ENCODE measurements at places on chromosomes 13 and 19.
A peak's percentile ranks its signal among the peaks of the same experiment; 100 is the strongest.

- no peak for DNase-seq
Observed at GRCh38 chr13:114132419-114133121, at the start of gene RASA3. Gene RASA3, minus strand, starts transcription at chr13:114132623. Its CDS starts 134 bp downstream, at chr13:114132489.

DNA sequence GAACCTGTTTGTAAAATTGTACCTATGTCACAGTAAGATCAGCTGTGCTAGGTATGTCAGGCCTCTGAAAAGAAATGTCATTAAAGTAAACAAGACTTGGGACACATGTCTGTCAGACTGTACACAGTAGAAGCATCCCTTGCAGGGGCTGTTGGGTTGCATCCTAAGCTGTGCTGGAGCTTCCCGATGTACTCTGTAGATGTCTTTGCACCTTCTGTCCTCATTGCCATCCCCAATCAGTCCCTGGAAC lies 48.7 kb upstream of the GPR183 start:
- no peak for DNase-seq

DNA sequence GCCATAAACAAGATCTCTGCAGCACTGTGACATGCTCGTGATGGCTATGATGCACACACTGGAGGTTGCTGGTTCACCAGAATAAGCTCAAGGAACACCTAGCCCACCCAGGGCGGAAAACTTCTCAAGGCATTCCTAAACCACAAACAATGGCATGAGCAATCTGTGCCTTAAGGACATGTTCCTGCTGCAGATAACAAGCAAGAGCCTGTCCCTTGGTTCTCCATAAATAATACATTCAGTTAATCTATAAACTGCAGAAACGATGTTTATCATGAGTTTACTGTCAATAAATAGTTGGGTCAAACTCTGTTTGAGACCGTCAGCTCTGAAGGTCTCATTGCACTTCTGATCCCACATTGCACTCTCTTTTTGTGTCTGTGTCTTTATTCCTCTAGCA lies 18.6 kb upstream of the ZNF266 start:
- no peak for DNase-seq

DNA sequence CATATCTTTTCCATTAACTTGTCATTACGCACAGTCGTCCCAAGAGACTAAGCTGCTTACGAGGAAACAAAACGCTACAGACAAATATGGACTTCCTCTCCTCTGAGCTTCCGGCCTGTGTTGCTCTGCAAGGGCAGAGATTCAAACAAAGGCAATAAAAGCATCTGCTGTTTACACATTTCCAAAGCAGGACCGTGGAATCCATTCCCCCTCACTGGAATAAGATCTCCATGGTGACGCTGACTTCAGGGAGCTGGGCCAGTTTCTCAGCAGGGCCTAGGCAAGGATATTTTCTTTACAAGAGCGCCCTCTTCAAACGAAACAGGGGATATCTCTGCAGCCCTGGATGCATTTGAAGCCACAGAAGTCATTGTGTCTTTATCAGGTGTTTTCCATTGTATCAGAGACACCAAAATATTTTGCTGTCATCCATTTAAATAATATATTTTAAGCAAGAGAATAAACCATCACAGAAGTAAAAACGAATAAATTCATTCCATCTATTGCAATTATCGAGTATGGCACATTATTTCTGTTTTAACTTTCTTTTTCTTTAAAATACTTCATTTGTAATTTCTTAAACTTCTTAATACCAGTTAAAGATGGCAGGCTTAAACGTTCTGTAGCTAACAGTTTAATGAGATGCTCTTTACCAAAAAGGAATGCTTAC lies 177.5 kb downstream of the DCLK1 start:
- peak; percentile 57 for DNase-seq

DNA sequence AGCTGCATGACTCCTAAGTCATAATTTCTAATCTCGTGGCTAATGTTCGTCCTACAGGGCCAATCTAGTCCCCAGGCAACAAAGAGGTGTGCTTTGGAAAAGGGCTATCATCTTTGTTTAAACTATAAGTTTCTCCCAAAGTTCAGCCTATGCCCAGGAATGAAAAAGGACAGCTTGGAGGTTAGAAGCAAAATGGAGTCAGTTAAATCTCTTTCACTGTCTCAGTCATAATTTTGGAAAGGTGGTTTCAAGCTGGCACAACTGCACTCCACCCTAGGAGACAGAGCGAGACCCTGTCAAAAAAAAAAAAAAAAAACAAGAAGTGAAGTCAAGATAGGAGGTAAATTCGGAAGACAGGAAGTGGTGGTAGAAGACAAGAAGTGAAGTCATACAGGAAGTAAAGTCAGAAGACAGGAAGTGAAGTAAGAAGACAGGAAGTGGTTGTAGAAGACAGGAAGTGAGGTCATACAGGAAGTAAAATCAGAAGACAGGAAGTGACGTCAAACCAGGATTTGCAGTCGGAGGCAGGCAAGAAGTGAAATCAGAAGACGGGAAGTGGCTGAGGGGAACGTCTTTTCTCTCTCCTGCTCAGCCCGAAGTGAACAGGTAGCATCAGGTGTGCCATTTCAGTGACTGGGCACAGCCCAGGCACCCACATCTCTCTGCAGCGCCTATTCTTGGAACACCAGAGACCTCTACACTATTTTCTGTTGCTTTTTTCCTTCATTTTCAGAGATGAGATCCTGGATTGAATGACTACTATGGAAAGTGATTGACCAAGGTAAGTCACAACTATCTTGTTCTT lies 32.2 kb downstream of the GP6 start:
- peak; percentile 20 for DNase-seq

GRCh38 chr13:100951016-100951415 lies 276.4 kb upstream of the TMTC4 start:
- DNase-seq = no peak

- DNase-seq = no peak
Observed at GRCh38 chr13:29438769-29439168, 156.7 kb downstream of the SLC7A1 start.

DNA sequence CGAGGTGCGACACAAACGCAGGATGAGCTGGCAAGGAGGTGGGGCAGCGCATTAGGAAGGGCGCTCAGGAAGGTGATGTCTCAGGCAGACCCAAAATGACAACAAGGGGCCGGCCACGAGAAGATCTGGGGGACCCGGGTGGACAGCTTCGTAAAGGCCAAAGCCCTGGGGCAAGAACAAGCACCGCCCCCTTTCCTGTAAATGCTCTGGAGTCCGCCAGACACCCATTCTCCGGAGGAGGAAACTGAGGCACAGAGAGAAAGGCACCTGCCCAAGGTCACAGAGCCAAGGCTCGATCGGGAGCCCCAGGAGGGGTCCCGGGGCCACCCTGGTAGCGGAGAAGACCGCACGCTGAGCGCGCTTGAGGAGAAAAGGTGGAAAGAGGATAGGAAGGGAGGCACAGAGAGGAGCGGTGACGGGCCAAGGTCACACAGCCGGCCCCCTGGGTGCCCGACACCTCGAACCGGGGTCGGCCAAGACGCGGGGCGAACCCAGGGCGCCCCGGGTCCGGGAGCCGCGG lies 571 bp downstream of the SAFB2 start:
- no peak for DNase-seq

DNA sequence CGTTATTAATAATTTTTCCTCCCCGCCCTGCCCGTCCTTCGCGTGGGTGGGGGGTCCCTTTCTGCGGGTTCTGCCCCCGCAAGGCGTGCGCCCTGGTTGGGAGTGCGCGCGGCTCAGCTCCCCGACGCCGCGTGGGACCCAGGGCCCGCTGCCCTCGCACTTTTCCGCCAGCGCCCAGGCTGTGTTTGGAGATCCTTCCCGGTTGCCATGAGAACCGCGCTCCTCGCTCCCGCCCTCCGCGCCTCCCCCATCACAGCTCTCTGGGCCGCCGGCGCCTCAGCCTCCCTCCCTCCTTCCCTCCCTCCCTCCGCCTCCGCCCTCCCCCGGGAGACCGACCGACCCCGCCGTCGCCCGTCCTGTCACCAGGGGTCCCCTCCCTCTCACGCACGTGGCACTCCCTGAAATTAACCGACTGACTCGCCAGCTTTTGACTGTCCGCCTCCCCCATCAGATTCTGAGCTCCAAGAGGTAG lies 2.4 kb upstream of the SSBP4 start:
- DNase-seq = peak; percentile 46

- DNase-seq = no peak
Observed at GRCh38 chr13:47679401-47679800, 321.7 kb downstream of the SUCLA2 start.

GRCh38 chr13:69094485-69094884 lies 1013.1 kb upstream of the ATXN8OS start:
- DNase-seq = no peak

DNA sequence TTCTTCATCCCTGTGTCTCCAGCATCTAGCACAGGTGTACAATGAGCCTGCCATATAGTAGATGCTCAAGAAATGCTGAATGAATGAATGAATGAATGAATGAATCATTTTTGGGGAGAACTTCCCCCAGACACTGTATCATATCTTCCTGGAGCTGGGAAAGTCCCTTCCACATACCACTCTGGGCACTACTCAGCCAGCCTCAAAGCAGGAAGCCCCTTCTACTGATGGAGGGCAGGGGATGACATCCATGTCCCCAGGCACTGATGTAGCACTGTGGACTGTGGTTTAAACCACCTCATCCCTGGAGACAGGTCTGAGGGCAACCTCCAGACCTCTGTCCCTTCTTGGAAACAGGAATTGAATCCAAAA lies 4.8 kb downstream of the GNA15 start:
- no peak for DNase-seq

- no peak for DNase-seq
Observed at GRCh38 chr13:27261396-27261795, 9.2 kb upstream of the RASL11A start.

- DNase-seq = peak; percentile 61
Observed at GRCh38 chr19:7871437-7872305, 2.5 kb downstream of the PRR36 start.

- DNase-seq = no peak
Observed at GRCh38 chr19:2717638-2718541, 3.3 kb downstream of the DIRAS1 start.

Data from HS-5 (cell line).